ENCODE measurements at places on chromosomes 4 and X.

DNA sequence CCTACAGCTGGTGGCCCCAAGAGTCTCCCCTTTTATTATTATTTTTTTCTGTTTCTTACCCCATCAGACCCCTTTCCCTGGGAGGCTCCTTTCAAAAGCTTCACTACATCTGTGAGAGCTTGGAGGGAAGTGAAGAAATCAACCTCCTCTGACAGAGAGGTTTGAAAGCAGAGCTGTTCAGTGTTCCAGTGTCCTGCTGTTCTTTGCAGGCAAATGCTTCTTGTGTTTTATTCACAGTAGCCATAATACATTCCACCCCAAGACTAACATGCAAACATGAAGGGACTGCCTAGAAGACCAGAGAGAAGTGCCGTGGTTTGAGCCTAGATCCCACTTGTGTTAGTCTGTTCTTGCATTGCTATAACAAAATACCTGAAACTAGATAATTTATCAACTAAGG is 192.1 kb downstream of the PTTG2 start:
- no peak for DNase-seq

DNA sequence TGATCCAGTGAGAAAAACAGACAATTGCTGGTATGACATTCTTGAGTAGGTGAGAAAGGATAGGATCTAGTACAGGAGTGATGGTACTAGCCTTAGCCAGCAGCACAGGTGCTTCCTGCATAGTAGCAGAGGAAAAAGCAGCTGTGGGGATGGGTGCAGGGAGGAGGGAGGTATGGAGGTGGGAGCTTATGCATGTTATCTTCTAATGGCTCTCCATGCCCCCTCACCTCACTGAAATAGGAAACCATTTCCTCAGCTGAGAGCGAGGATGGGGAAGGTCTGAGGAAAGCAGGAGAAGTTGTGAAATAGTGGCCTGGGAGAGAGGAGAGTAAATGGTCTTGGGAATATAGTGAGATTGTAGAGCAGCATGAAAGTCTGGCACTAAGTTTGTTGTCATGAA is 136.3 kb downstream of the TMEM164 start:
- no peak for DNase-seq

- no peak for DNase-seq
Measured at GRCh38 chr4:141635736-141636081, 674 bp upstream of the IL15 start.

DNA sequence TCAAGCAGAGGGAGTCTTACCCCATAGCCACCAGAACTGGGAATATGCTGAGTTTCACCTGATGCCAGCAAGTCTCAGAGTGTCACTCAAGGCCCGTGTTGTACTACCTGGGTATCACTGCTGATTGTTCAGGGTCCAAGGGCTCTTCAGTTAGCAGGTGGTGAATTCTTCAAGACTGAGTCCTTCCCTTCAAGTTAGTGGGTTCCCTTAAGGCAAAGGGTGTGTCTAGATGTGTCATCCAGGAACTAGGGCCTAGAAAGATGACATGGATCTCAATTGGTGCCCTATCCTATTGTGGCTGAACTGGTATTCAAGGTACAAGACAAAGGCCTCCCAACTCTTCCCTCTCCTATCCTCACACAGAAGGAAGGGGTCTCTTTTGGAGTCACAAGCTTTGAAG is 159.9 kb upstream of the DIPK2B start:
- no peak for DNase-seq

DNA sequence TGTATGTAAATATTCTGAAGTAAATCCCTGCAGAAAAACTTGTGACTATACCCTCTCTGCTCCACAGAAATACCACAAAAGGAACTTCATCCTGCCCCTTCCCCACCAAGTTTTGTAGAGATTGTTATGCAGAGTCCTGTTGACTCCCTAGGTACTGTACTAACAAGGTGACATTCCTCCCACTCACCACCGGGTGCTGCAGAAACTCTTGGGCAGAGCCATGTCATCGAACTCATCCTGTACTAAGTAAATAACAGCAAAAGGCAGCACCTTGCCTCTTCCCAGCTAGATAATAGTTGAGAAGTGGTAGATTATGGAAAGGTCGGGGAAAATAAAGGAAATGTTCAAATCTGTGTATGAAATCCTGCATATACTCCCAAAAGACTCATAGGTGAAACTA is 233.3 kb downstream of the STPG2 start:
- DNase-seq: no peak

GRCh38 chr4:6942238-6942800 is 32.7 kb downstream of the TBC1D14 start:
- DNase-seq: no peak

DNA sequence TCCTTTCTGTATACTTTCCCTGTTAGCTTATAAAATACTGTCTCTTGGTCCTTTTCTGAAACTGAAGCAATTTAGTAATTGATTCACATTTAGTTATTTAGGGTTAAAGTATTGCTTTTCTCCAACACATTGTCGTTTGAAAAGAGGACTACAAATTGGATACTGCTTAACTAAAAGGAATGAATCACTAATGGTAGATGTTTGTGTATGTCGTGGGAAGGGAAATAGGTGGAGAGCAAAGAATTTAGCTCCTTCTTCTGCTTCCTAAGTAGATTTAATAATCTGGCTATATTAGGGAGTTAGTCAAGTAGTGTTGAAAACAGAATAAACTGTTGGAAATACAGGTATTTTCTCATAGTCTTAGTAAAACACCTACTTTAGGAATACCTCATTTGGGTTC is 27.9 kb downstream of the SLAIN2 start:
- no peak for DNase-seq

- no peak for DNase-seq
Measured at GRCh38 chrX:153455571-153455970, 9.7 kb upstream of the TREX2 start.

GRCh38 chrX:46693149-46693548 is 65.8 kb downstream of the SLC9A7 start:
- no peak for DNase-seq

DNA sequence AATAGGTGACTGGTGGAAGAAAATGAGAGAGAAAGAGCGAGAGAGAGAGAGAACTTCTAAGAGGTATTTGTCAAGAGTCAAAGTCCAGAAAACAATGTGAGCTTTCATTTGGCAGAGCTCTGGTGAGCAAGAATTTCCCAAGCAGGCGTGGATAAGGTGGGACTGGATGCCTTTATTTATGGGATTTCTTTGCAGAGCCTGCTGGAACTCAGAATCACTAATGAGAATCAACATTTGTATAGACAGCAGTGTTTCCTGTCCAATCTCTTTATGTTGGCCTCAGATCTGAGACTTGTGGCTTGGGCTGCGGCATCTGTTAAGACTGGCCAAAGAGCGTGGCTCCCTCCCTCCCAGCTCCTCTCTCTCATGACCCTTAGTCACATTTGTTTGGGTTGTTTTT is 67.9 kb upstream of the TBL1X start:
- no peak for DNase-seq

Measured in GM06990 (cell line).